ENCODE measurements at places on chromosomes 3 and 15.
A peak's percentile ranks its signal among the peaks of the same experiment; 100 is the strongest.

GRCh38 chr15:48596841-48597240 is 48.7 kb downstream of the FBN1 start:
- no peak for DNase-seq

DNA sequence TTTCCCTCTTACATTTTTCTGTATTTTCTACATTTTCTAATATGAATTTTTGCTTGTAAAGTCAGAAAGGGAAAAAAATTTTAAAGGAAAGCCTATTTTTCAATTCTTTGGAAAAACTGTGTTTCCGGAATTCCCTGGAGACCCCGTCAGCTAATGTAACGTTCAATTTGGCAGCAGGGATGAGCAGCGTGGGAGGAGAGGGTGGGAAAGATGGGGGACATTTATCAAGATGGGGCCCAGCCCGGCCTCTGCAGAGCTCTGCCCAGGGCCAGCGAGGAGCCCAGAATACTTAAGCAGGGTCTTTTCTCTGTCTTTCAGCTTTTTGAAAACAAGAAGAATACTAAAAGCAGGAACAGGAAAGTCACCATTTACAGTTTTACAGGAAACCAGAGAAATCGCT is 129.0 kb downstream of the LRRK1 start:
- DNase-seq, result no peak

DNA sequence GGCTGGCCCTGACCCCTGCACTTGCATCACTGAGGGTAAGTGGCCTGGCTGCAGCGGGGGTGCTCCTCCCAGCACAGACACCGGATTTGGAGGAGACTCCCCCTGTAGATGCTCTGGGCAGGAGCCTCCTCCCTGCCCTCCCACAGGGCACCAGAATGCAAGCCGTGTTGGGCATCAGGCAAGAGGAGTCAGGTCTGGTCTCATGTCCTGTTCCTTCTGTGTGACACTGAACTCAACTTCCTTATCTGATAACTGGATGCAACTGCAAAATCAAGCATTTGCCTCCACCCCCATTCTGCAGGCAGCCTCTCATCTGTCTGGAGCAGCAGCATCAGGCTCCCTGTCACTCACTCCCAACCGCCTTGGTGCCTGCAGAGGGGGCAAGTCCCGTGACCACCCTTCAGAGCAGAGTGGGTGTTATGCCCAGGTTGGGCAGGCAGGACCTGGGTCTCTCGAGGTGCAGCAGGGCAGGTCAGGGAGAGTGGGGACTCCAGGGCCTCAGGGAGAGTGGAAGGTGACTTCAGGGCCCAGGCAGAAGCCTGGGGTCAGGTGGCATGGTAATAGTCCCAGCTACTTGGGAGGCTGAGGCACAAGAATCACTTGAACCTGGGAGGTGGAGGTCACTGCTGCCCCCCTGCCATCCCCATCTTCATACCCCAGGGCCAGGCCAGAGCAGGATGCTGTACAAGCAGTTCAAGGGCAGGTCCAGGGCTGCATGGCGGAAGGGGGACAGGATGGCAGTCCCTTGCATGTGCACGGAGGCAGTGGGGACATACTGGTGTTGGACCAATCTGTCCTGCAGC is 10.5 kb upstream of the RPL29 start:
- no peak for DNase-seq

- no peak for DNase-seq
Measured at GRCh38 chr3:185716436-185717108, 108.3 kb downstream of the IGF2BP2 start.

- no peak for DNase-seq
Measured at GRCh38 chr15:97456521-97457202, 503.8 kb upstream of the ARRDC4 start.

- no peak for DNase-seq
Measured at GRCh38 chr3:66828303-66828702, 169.8 kb upstream of the KBTBD8 start.

DNA sequence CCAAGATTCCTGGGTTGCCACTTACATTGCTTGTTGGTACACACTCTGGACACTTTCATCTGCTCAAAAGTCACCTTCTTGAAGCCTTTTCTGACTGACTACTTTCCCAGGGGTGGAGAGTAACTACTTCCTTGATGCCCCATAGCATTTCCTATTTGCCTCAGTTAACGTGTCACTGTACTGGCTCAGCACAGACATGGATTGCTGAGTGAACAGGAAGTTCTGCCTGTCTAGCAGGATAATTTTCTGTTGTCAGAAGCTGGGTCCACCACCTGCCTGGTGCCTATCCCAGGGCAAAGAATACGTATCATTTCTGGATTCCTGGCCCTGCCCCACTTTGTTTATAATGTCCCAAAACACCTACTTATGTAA is 15.3 kb upstream of the ABHD17C start:
- no peak for DNase-seq

DNA sequence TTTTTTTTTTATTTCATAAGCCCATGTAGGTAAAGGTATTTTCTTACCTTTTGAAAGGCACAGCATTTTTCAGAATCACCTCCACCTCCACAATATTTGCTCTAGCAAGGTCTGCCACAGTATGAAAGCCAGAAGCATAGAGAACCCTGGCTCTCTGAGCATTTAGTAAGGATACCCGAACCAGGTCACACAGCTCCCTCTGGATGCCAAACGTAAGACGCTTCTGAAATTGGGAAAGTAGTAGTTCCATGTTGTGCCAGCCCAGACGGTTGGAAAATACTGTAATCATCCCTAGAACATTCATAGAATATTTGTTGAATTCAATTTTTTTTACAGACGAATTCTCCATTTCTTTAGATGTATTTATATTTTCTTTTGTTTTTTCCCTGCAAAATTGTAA is 52.4 kb downstream of the POLQ start:
- DNase-seq, result no peak

GRCh38 chr15:38714309-38715072 is 149.9 kb upstream of the RASGRP1 start:
- no peak for DNase-seq

GRCh38 chr15:63805993-63806980 is 27.5 kb downstream of the HERC1 start:
- DNase-seq, result peak; percentile 31

GRCh38 chr3:84586427-84586826 is 372.4 kb upstream of the CADM2 start:
- no peak for DNase-seq

DNA sequence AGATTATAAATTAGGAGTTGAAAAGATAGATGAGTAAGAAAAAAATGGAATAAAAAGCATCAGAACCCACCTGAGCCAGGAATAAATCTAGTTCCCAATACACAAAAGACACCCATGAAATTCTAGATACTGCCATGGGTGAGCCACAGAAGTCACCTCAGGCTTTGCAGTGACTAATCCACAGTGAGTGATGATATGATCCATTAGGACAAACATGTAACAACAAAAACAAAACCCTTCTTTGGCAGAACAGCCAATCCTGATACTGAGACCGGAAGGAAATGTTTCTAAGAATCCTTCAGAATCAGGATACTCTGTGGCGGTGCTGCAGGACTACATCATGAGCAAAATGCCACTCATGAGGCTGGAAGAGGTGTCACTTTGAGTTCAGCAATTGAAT is 15.0 kb upstream of the MINDY4B start:
- DNase-seq, result no peak

GRCh38 chr15:58513008-58513407 is 81.2 kb downstream of the LIPC start:
- DNase-seq, result no peak

- DNase-seq, result no peak
Measured at GRCh38 chr15:69484837-69485236, 32.2 kb downstream of the RPLP1 start.

DNA sequence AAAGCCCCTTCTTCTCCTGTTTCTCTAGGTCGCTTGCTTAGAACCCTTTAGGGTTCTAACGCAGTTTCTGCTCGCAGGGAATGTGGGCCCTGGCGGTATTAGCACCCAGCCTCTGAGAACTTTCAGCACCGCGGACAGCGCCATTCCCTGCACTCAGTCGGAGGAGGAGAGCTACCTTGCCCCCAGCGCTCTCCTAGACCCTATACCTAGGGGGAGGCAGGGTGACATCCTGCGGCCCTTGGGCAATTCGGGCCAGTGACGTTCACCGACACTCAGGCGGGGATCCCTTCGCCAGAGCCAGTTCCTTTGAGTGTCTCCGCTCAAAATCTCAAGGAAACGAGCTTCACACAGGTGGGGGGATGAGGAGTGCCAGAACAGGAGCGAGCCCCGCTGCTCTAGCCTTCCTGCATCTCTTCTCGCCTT is 1.3 kb downstream of the SLC7A14 start:
- DNase-seq, result peak; percentile 73

DNA sequence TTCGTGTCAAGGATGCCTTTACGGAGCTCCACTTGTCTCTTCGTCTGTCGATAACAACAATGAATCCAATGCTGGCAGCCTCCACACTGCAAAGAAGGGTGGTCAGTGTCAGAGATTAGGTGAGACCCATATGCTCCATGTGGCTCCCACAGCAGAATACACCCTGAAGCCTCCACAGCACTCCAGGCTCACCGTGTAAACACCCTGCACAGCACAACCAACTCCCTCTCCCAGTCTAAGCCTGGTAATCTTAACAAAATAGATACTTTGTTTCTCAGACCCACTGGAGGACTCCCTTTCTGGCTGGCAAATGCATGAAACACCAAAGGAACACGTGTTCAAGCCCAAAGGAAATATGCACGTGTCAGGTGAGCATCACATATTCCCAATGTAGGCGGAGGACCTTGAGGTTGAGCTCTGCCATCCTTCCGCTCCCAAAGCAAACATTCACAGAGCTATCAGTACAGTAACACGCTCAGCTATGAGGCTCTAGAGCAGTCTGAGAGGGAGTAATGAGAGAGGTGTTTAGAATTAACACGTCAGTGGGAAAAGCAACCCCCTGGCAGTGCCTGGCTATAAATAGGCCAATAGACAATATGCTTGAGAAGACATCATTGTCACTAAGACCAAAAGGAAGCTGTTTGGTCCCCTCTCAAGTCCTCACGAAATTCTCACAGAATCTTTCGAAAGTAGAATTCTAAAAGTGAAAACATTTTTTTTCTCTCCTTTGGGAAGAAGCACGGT is 86.7 kb downstream of the MCF2L2 start:
- no peak for DNase-seq

DNA sequence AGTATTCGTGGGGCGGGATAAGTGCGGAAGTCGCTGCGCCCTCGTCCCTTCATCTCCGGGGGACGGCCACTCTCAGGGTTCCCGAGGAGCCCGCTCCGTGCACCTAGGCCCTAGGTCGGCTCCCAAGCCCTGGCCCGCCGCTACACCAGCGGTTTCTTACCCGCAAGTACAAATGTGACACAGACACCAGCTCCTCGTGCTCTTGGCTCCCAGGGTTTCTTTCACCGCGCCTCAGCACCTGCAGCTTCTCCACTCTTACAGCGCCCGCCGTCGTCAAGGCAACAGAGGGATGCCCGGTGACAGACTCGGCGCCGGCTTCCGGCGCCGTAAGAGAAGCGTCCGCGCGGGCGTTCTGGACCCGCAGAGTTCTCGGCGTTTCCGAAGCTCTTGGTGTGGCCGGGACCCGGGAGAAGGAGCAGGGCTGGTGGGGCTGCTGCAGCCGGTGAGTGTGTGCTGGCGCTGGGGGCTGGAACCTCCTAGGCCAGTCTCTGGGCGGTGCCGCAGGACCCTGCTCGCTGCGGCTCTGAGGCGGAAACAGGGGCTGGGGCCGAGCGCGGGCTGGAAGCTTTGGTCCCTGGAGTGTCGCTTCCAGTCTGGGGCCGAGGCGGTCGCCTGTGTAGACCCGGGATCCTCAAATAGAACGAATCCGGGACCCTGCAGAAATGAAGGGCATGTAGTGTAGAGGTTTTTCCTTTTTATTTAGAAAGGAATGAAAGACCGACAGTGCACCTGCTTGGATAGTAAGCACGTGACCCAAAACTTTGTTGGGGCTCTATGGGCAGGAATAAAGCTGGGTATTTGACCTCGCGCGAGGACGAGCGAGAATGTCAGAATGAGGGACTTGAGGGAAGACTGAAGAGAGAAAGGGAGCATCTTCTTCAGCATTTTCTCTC is 155.4 kb upstream of the GOLGA6L4 start:
- no peak for DNase-seq

DNA sequence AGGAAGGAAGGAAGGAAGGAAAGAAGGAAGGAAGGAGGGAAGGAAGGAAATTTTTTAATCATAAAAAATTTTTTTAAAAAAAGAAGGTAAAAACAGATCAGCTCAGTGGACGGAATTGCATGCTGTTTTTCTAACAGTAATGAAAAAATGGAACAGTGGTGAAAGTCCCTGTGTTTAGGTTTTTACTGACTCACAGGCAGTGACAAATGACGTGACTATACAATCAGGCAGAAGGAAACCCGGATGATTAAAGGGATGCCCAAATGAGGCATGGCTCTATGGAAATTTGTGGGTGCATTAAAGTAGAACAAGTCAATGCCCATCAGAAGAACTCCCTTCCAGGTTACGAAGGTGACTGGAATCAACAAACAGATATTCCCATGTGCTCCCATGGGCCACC is 135.0 kb downstream of the IMPG2 start:
- DNase-seq, result no peak

DNA sequence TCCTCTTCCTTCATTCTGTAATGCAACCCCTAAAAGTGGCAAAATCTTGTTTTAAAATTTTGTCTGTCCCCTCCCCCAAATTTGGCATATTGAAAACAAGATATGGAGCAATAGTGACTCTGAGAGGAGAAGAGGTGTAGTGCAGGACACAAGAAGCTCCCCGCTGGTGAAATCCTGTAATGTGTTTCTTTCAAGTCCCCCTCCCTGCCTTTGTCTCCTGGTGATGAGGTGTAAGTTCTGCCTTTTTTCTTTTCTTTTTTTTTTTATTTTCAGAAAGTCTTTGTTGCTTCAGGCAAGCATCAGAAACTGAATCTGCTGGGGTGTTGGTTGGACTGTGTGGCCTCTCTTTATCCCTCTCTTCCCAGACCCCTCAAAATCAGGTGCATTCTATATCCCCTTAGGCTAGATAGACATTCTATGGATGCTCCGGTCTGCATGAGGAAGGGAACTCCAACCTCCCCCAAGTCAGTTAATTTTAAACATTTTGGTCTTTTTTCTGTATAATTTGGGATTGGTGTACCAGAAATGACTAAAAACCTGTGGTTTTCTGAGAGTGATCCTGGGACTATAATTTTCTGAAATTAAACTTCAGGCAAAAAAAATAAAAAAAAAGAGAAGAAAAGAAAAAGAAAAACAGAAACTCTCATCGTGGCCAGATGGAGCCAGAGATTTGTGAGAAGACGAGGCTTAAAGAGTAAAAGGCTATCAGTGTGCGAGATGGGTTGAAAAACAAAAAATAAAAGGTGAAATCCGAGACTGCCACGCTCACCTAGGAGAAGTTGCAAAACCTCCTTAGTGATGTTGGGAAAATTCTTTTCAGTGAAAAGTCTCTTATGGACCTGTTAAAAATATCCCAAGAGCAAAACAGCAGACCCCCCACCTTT is 21.4 kb downstream of the ACKR2 start:
- DNase-seq, result peak; percentile 7

GRCh38 chr3:171286580-171287249 is 173.5 kb downstream of the TNIK start:
- DNase-seq, result no peak

- DNase-seq, result no peak
Measured at GRCh38 chr3:52183786-52184445, 14.0 kb upstream of the ALAS1 start.

All from globus pallidus (tissue), 1 donor.